ENCODE measurements at places on chromosomes 12 and 14. TPM values are rescaled to one million over a fixed set of nuclear protein-coding genes. Genes with fewer than 3 reads are reported as not detected.

DNA sequence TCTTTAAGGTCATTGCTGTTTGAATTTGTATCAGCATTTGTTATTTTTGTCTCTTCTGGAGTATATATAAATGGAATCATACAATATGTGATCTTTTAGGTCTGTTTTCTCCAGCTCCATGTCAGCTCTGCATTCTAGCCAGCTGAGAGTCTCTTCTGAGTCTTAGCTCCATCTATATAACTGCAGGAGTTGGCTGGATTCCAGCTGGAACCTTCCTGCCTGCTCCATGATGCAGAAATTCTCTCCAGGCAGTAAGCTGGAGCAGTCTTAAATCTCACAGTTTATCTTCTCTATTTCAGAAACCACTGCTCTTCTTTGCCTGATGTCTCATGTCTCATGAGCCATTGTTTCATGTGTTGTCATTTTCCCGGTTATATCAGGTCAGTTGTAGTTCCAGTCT, 827.6 kb downstream of the NRXN3 start:
- DNase-seq = no peak

GRCh38 chr12:116691636-116692035, 46.2 kb downstream of the SPRING1 start:
- DNase-seq = no peak

GRCh38 chr14:92967346-92967926, 44.5 kb downstream of the CHGA start:
- DNase-seq = no peak

Gene SYNE3
- 88.3 TPM for total RNA-seq

Gene BCL2L2
- 37.2 TPM for total RNA-seq
